ENCODE measurements at places on chromosomes 4 and X.

- H3K4me3 ChIP-seq: no peak overlapping the region
- peaks cover 7% of the 10 kb centered on the region for H3K4me1 ChIP-seq
- H3K27ac ChIP-seq: no peak overlapping the region
Observed at GRCh38 chr4:107210450-107211239, 174.5 kb upstream of the DKK2 start.

DNA sequence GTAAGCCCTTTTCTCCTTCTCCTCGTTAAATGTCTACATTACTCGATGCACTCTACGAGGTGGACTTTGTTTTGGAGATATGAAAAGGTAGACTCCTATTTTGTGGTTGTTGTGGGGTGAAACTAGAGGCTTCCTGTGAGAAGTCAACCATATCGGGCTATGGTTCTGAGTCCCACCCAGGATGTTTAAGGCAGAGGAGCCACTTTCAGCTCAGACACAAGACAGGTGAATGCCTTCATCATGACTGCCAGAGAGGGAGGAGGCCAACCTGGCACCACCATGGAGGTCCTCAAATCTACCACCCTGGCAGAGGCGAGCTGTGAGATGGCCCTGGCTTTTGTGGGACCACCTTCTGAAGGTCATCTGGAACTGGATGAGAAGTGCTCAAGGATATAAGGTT is 154.4 kb upstream of the KLF3 start:
- no peak overlapping the region for H3K4me3 ChIP-seq
- H3K27me3 ChIP-seq: no peaks in the 10 kb centered on the region
- no peak overlapping the region for H3K27ac ChIP-seq
- H3K4me1 ChIP-seq: no peaks in the 10 kb centered on the region
- DNase-seq: no peak

DNA sequence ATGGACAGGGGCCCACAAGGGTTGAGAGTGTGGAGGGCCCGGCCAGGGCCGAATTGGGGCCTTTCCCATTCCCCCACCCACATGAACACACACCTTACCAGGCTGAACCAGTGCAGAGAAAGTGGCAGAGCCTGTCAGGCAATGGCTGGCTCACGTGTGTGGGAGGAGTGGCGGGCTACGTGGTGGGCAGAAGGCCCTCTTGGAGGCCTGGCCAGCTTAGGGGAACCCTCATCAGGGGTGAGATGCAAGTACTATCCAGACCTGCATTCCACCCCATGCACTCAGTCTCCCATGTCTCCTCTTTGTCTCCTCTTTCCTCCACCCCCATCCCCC is 965 bp downstream of the TCEAL4 start:
- DNase-seq: no peak
- peaks cover 6% of the 10 kb centered on the region for H3K36me3 ChIP-seq
- peak overlapping the region; percentile 96 for H3K27ac ChIP-seq

DNA sequence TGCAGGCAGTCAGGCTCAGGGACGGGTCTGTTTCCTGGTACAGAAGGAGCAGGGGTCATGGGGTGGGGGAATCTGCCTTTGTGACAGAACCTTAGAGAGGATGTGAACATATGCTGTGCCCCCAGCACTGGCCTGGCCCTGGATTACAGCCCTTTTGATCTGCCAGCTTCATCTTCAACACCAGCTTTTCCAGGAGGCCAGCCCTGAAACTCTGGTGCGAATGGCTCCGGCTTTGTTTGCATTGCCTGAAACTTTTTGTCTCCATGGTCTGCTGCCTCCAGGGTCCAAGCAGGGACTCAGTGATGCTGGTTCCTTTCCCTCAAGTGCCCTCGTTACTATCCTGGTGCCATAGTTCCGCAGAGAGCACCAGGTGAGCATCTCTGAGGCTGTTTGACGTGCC is 2.1 kb downstream of the CNGA2 start:
- no peaks in the 10 kb centered on the region for H3K4me1 ChIP-seq
- no peaks in the 10 kb centered on the region for H3K36me3 ChIP-seq
- no peak overlapping the region for H3K4me3 ChIP-seq
- H3K27ac ChIP-seq: no peak overlapping the region
- DNase-seq: no peak

DNA sequence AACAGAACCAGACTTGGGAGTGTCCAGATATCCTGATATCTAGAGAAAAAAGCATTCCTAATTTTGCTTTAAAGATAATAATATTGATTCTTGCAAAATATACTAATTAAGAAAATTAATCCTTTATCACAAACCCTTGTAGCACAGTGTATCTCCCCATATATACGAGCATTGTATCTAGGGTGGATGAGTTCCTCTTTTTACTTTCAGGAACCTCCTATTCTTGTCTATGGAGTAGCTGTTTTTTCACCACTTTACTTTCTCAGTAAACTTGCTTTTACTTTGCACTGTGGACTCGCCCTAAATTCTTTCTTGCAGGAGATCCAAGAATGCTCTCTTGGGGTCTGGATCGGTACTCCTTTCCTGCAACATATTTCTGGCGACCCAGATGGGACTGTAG is 103.9 kb downstream of the GLUD2 start:
- H3K36me3 ChIP-seq: peaks cover 3% of the 10 kb centered on the region
- H3K4me3 ChIP-seq: no peak overlapping the region
- H3K4me1 ChIP-seq: peaks cover 6% of the 10 kb centered on the region
- no peak for DNase-seq

GRCh38 chr4:13656569-13657405 is 29.3 kb upstream of the BOD1L1 start:
- H3K36me3 ChIP-seq: no peaks in the 10 kb centered on the region
- H3K4me3 ChIP-seq: peak overlapping the region; percentile 65
- peak; percentile 19 for DNase-seq
- H3K4me1 ChIP-seq: peaks cover 9% of the 10 kb centered on the region
- H3K27me3 ChIP-seq: no peaks in the 10 kb centered on the region
- no peak overlapping the region for H3K27ac ChIP-seq

- peak overlapping the region; percentile 60 for H3K27ac ChIP-seq
- H3K4me1 ChIP-seq: peaks cover 30% of the 10 kb centered on the region
- DNase-seq: no peak
- no peaks in the 10 kb centered on the region for H3K27me3 ChIP-seq
- no peaks in the 10 kb centered on the region for H3K36me3 ChIP-seq
Observed at GRCh38 chr4:77141964-77142645, 14.9 kb upstream of the CCNG2 start.

DNA sequence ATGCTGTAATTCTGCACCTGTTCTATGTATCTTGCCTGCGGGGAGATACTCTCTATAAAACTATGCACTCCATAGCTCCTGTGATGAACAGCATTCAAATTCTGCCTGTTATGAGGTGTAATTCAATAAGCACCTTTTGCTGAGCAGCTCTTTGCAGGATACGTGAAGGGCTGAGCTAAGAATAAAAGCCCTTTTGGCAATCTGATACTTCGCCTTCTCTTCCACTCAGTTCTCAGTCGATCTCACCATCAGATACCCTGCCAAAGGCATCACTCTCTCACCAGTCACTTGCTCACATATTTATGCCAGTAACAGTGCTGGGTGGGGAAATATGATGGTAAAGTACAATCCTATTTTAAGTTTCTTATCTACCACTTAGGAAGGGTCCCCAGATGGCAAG is 67.2 kb downstream of the RPS3A start:
- no peaks in the 10 kb centered on the region for H3K27me3 ChIP-seq
- peaks cover 28% of the 10 kb centered on the region for H3K36me3 ChIP-seq
- no peak overlapping the region for H3K4me3 ChIP-seq
- no peak for DNase-seq

- no peak overlapping the region for H3K4me3 ChIP-seq
- no peak for DNase-seq
- H3K27me3 ChIP-seq: no peaks in the 10 kb centered on the region
- H3K36me3 ChIP-seq: peaks cover 23% of the 10 kb centered on the region
- no peaks in the 10 kb centered on the region for H3K4me1 ChIP-seq
- peak overlapping the region; percentile 58 for H3K27ac ChIP-seq
Observed at GRCh38 chr4:169573889-169574288, 38.5 kb downstream of the NEK1 start.

- H3K27me3 ChIP-seq: no peaks in the 10 kb centered on the region
- H3K36me3 ChIP-seq: no peaks in the 10 kb centered on the region
- no peak overlapping the region for H3K4me3 ChIP-seq
- no peak overlapping the region for H3K27ac ChIP-seq
Observed at GRCh38 chrX:22795671-22796070, 204.1 kb upstream of the DDX53 start.

- H3K4me3 ChIP-seq: no peak overlapping the region
- no peak for DNase-seq
- H3K4me1 ChIP-seq: peaks cover 8% of the 10 kb centered on the region
- no peaks in the 10 kb centered on the region for H3K36me3 ChIP-seq
- no peak overlapping the region for H3K27ac ChIP-seq
Observed at GRCh38 chrX:39652336-39652735, 445.4 kb downstream of the BCOR start.

DNA sequence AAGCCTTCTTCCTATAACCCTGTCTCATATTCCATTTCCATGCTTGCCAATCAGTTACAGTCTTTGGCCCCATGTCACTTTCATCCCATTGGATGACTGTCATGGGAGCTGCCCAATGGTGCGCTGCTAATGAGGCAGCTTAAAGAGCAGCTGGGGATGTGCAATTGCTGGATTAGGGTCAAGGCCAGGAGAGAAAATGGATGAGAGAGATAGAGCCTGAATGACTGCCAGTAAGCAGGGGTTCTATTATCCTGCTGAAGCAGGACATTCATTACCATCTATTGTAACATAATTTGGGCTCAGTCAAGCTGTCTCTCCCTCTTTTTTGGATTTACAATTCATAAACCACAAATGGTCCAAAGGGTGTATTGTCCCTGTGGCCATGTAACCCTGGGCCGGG is 909.0 kb downstream of the CENPC start:
- no peak overlapping the region for H3K4me3 ChIP-seq
- no peaks in the 10 kb centered on the region for H3K4me1 ChIP-seq
- no peak for DNase-seq
- H3K27ac ChIP-seq: no peak overlapping the region
- H3K36me3 ChIP-seq: no peaks in the 10 kb centered on the region

DNA sequence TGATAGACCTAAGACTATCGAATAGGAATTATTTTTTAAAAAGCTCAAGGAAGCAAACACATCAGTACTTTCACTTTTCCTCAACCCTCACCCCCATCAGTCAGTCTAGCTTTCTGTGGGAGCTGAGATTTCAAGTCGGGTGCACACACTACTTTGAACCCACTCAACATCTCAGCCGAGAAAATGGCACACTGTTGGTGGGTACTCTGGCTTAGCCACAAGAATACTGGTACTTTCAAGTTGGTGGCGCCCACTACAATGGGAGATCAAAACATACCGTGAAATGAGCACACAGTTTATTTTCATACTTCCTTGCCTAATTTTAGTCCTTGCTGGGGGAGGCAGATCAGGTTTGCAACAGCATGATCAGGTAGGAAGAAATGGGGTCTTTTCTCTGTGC is 10.2 kb downstream of the CD40LG start:
- no peaks in the 10 kb centered on the region for H3K4me1 ChIP-seq
- no peak overlapping the region for H3K27ac ChIP-seq
- H3K4me3 ChIP-seq: no peak overlapping the region
- no peak for DNase-seq

GRCh38 chr4:101019313-101019712 is 328.0 kb downstream of the PPP3CA start:
- H3K27ac ChIP-seq: no peak overlapping the region
- no peaks in the 10 kb centered on the region for H3K27me3 ChIP-seq
- H3K4me1 ChIP-seq: peaks cover 2% of the 10 kb centered on the region
- H3K36me3 ChIP-seq: peaks cover 4% of the 10 kb centered on the region

- no peak overlapping the region for H3K4me3 ChIP-seq
- H3K36me3 ChIP-seq: peaks cover 4% of the 10 kb centered on the region
- H3K27me3 ChIP-seq: no peaks in the 10 kb centered on the region
- no peak for DNase-seq
Observed at GRCh38 chr4:67465032-67465762, 80.1 kb downstream of the CENPC start.

GRCh38 chr4:1723131-1723801 is 1.9 kb downstream of the TACC3 start:
- H3K27me3 ChIP-seq: no peaks in the 10 kb centered on the region
- H3K4me3 ChIP-seq: peak overlapping the region; percentile 88
- no peak overlapping the region for H3K27ac ChIP-seq
- peaks cover 5% of the 10 kb centered on the region for H3K36me3 ChIP-seq
- peaks cover 24% of the 10 kb centered on the region for H3K4me1 ChIP-seq

DNA sequence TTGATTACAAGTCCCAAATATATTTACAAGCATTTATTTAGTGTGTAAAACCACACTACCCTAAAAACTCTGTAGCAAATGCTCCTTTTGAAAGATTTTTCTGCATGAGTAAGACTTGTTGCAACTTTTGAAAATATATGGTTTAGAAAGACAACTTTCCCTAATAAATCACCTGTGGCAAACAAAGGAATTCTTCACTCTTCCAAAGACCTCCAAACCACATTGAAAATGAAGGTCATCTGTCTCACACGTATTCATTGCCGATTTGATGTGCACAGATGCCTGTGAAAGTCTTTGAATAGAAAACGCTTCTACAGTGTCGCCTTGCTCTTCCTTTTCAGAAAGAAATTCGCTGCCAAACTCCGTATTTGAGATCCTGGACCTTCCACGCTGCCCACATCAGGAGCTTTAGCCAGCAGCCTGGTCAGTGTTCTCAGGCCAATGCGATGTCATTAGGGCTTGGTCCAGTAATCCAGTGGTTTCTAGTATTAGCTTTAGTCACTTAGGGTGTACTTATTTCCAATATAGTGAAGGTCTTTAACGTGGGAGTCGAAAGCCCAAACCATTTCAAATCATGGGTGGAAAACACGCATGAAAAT is 22.2 kb downstream of the SPINK2 start:
- no peak for DNase-seq
- no peak overlapping the region for H3K27ac ChIP-seq
- peak overlapping the region; percentile 74 for H3K4me3 ChIP-seq

DNA sequence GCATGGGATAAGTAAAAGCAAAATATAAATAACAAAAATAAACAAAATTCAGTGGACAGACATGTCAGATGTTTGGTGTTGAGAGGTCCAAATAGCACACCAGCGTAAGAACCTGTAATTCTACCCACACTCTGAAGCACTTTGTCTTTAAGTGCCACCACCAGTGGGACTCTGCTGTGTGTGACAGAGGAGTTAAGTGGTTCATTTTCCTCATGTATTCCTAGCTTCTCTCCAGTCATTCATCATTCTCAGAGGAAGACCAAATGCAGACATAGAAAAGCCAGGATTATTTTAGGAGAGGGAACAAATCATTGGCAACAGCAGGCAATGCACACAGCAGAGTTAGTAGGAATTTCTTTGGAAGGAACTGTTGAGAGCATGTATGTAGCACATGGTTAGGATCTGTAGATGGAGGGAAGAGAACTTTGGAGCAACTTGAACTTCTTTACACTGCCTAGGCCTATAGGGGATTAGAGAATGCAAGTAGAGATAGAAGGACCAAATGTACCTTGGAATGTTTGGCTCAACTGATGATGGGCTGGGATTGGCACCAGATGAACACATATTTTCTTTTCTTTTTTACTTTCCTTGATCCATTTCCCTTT is 43.0 kb upstream of the ARHGAP24 start:
- no peaks in the 10 kb centered on the region for H3K36me3 ChIP-seq
- H3K27me3 ChIP-seq: no peaks in the 10 kb centered on the region
- peaks cover 13% of the 10 kb centered on the region for H3K4me1 ChIP-seq
